Adipocyte (in vitro differentiated cells): ENCODE measurements at places on chromosomes 5 and 9.

DNA sequence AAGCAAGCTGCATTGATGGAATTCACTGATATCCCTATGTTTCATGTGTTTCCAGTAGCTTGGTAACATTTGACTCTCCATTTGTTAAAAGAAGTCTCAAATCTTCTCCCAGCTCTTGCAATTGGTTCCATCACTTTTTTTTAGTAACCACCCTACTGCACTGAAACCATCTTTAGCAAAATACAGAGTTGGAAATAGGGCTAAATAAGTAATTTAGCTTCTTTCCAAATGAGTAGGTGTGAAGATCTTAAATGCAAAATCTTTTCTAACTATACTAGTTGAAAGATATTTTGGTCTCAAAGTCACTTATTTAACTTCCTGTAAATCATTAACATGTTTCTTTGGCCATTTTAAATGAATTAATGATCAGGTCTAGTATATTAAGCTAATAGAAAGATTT, 138.1 kb downstream of the DIRAS2 start:
- DNase-seq: no peak

DNA sequence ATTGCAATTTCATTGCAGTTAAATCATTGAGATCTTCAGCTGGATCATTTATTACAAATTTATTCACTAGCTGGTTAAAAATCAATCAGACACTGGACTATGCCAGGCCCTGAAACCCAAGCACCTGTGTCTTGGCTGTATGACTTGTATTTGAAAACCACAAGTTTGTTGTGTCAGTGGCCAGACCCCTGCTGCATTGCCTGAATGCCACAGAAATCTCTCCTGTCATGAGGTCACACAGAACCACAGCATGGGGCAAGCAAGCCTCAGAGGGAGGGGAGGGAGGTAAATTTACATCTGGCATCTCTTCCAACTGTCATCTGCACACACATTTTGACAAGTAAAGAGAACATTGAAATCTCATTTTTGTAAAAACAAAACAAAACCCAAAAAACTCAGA, 90.0 kb downstream of the ARRDC3 start:
- DNase-seq: peak; percentile 67

- DNase-seq: no peak
Observed at GRCh38 chr5:84017523-84018172, 297.0 kb upstream of the HAPLN1 start.

DNA sequence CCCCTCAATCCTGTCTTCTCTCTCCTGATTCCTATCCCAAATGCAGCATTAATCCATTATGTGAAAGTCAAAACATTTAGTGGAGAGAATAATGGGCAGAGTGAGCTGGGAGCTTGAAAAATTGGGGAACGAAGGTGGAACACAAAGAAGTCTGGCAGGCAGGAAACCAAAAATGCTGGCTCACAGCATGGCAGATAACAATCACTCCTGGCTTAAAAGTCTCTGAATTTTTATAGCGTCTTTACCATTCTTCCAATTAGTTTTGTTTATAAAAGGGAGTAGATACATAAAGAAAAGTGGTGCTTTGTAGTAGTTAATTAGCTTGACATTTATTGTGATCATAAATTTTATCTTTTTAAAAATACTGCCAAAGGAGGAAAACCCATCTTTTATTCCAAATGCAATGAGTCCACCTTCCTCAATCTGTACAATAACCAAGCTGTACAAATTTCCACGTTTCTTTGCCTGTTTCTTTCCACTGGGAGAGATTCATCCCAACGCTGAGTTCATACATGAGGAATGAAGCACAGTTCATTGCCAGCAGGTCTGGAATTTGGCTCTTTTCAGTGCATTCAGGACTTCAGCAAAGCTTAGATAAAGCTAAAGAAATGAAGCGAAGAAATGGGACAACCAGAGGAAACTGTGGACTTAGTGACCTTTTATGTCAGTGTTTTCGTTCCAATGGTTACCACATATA, 174.7 kb downstream of the HMHB1 start:
- DNase-seq: peak; percentile 76

- no peak for DNase-seq
Observed at GRCh38 chr5:31585166-31585894, 53.2 kb downstream of the C5orf22 start.

DNA sequence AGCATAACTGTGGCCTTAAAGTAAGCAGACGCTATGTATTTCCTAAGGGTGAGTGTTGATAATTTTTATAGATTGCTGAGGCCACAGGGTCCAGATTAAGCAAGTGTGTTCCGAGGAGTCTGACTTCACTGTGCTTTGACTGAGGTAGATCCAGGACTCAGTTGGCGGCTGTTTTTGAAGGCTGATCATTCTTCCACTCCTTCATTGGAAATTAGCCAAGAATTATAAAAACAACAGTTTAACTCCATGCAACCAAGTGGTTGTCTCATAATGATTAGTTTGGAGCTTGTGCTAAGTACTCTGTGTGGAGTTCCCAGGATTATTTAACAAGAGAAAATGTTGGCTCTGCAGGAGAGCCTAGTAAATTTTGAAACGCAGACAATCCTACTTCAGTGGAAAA, 19.1 kb downstream of the IQGAP2 start:
- no peak for DNase-seq
